H7 (cell line): ENCODE measurements at places on chromosomes 13 and 19.

- no peak for DNase-seq
Observed at GRCh38 chr13:26042785-26043184, 9.0 kb downstream of the SHISA2 start.

DNA sequence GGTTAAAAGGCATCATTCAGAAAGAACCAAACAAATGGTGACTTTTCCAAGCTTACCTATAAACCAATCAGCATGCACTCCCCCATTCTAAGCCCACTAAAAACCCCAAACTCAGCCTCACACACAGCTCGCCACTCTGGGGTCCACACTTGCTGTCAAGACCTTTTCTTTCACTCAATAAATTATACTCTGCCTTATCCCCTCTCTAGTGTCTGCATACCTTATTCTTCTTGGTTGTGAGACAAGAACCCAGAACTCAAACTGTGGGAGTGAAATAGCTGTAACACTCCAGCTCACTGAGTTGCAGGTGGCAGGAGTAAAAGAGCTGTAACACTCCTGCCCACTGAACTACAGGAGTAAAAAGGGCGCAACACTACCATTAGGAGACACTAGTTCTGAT is 559.0 kb downstream of the TBC1D4 start:
- no peak for DNase-seq

DNA sequence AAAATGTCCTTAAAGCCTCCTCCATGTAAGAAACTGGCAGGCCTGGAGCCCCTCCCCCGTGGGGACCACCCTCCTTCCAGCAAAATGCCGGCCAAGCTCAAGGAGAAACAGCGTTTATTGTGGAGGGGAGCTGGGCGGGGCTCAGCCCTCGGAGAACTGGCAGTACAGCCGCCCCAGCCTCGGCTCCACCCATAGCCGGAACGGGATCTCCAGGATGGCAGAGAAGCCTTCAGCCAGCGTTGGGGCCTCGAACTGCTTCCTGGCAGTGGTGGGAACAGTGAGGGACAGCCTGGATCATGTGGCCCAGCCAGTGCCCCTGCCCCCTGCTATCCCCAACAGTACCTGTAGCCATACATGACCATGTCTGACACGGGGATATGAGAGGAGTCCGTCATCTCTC is 6.3 kb downstream of the PNKP start:
- DNase-seq: peak; percentile 82

DNA sequence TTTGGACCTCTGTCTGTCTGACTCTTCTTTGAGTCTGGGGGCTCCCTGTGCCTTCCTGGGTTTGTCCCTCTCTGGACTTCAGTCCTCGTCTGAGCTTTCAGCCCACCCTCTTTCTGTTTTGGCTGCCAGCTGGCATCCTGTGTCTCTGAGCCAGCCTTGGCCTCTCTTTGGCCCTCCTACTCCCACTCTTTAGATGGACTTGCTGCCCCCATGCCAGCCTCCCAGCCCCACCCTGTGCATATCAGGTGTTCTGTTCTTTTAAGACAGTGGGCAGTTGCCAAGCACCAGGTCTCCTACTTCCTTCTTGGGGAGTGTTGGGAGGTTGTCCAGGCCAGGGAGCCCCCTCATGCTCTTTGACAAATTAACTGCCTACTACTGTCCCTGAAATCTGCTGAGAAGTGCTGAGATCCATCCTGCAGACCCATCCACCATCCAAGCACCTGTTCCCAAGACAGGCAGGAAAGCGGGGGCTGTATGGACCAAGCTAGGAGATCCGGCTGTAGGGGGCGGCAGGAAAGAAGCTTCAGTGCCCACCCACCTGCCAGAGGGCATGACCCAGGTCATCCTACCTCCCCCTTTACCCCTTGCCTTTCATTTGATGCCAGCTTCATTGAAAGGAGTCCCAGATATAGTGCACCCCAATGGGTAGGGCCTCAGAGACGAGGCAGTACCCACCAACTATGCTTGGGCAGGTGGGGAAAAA is 9.6 kb downstream of the CIC start:
- DNase-seq: no peak

GRCh38 chr19:47435196-47435595 is 15.9 kb upstream of the MEIS3 start:
- no peak for DNase-seq

DNA sequence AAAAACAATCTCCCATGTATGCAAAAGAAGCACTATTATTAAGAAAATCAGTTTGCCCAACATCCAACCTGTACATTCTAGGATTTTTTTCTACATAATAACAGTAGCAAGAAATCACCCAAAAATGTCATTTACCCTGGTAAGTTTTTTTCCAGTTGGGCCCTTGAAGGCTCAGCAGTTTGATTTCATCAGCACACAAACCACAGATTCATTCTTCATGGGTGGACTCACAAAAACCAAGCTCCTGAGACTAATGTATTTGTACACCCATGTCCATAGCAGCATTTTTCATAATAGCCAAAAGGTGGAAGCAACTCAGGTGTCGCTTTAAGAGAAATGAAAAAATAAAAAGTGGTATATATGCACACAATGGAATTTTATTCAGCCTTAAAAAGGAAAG is 210.1 kb downstream of the TBC1D4 start:
- DNase-seq: no peak

DNA sequence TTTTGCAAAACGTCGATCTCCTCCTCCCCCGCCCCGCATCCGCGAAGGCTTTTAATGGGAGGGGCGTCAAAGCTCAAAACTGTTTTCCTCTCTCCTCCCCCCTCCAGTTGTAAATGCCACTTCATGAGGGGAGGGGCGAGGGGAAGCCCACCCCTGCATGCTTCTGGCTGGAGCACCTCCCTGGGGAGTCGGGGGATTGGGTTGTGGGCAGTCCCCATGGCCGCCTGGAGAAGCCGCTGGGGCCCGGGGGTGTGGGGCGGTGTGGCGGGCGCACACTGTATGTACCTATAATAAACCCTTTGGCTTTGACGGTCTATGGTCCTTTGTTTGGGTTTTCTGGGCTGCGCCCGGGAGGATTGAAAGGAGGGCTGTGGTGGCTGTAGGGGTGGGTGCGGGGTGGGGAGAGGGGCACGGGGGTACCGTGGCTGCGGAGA is 505 bp upstream of the SHKBP1 start:
- peak; percentile 81 for DNase-seq

- peak; percentile 16 for DNase-seq
Observed at GRCh38 chr13:52600666-52601065, 41.6 kb upstream of the HNRNPA1L2 start.

DNA sequence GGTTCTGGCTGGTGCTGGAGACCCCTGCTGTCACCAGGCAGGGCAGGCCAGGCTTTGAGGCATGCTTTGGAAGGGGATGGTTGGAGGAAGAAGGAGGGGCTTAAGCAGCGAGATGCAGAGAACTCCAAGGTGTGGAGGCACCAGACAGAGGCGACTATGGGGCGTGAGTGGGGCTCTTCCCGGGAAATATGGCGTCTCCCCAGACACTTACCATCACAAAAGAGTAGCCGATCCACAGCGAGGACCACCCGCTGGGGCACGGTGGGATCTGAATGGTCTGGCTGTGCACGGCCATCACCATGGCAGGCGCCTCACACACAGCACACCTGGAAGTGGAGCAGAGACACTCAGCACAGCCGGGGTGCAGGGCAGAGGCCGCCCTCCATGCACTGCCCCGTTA is 151.9 kb downstream of the COL4A1 start:
- peak; percentile 70 for DNase-seq

GRCh38 chr13:109593230-109593629 is 193.2 kb downstream of the IRS2 start:
- no peak for DNase-seq

DNA sequence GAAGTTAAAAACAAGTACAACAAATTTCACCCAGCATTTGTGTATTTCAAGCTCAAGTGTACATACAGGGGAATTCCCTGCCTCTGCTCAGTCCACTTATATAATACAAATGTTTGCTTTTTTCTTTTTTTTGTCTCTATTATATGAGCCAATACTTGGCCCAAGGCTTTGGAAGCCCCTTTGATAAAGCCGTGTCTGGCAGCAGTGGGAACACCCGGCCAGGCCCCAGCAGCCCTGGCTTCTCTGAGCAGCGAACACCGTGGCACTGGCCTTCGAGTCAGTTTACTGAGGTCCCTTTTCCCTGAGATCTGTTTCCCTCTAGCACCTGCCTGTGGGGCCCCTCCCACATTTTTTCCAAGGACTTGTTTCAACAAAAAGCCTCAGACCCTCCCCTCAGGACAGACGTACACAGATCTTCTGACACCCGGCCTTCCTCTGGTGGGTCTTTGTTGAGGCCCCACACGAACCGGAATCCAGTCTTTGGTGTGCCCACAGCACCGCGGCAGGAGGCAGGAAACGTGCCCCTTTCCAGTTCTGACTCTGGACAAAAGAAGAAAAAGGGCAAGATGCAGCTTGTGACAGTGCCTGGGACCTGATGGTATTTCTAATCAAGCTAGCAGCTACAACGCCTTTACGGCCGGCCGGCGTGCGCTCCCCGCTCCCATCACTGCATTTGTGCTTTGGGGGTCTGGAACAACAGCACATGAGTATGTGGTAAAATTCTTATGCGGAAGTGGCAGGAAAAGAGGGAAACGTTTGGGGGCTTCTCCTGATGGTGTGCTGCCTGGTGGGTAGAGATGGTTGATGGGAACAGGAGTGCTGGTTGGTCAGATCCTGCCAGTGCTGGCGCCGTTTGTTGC is 13.8 kb downstream of the SIPA1L3 start:
- no peak for DNase-seq

DNA sequence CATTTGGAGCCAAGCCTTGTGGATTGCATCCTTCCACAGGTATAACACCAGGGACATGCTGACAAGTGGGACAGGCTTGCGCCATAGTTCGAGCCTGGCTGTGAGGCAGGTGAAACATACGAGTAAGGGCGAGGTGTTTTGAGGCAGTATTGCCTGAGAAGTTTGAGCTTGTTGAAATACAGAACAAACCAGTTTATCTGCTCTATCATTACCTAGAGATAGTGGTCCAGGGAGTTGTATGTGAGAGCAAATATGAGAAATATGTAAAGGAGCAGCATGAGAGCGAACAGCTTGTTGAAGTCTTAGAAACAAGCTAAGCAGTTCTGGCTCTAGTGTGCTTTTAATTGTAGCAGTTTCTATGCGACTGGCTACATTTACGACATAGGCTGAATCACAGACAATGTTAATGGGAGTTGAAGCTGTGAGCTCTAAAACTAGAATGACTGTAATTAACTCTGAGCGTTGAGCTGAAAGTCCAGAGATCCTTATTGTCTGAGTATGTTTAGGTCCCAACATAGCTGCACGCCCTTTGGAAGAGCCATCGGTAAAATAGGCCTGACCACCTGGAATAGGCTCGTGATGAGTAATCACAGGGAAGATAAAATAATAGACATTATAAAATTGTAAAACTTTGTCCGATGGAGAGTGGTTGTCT is 8.2 kb downstream of the ZNF439 start:
- DNase-seq: no peak

DNA sequence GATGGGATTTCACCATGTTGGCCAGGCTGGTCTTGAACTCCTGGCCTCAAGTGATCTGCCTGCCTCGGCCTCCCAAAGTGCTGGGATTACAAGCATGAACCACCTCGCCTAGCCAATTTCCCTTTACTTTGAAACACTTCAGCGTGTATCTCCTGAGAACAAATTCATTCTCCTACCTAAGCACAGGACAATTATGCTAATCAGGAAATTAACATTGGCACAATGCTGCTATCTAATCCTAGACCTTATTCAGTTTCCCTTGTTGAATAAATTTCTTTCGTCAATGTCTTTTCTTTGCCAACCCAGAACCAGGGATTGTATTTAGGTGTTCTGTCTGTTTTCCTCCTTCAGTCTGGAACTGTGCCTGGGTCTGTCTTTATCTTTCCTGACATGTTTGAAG is 67.8 kb downstream of the MAP4K1 start:
- DNase-seq: no peak

DNA sequence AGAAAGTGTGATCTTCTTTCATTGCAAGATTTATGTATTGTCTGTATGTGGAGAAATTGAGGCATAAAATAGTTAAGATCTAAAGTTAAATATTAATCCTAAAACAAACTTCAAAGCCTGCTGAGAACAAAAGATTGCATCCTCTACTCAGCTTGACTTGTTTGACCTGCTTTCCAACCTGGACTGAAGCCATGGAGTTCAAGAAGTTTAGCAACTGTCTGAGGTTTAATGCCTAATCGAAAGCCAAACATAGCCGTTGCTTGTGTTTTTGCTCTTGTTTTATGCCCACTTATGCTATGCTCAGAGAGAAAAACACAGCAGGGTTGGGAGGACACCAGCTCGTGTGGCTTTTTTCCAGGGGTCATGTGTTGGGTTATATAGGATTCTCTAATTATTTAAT is 135.6 kb downstream of the NUFIP1 start:
- no peak for DNase-seq

GRCh38 chr13:60620611-60621395 is 223.8 kb downstream of the TDRD3 start:
- no peak for DNase-seq

DNA sequence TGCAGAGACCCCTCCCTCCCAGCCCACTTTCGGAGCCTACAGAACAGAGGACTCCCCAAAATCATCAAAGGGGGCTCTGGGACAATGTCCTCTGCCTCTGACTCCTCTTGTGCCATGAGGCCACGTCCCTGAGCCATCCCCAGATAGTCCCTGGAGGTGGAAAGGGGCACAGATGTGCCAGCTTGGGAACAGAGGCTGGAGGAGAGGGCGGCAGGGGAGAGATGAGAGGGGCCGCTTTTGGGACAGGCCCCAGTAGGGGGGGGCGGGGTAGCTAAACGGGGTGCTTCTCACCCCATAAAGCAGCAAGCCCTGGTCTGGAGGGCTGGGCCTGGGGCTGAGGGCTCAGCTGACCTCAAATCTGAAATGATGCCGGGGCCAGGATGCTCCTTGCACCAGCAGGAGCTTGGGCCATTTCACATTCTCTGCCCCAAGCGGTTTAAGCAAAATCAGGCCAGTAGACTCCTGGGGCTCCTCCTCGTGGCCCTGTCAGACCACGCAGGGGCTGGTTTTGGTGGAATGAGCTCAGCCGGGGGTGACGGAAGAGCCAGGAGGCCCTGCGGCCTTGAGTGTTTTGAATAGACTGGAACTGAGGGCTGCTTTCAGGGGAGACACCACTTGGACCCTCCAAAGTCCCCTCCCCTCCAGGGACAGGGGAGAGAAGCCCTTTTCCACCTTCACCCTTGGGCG is 27.1 kb downstream of the ONECUT3 start:
- DNase-seq: no peak

DNA sequence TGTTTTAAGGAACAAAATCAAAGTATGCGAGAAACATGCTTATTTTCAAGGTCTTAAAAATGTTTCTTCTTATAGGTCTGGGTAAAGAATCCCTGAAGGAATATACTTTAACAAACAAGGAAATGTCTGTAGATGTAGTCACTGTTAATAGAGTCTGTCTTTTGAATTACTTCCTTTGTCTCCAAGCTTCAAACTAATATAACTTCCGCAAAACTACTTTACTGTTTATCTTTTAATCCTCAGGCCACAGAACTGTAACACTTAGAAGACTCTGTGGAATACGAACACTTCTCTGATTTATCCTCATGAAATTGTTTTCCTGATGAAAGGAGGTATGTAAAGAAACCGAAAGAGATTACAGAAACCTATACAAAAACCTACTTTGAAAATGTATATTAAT is 316.0 kb downstream of the PCDH9 start:
- DNase-seq: no peak

DNA sequence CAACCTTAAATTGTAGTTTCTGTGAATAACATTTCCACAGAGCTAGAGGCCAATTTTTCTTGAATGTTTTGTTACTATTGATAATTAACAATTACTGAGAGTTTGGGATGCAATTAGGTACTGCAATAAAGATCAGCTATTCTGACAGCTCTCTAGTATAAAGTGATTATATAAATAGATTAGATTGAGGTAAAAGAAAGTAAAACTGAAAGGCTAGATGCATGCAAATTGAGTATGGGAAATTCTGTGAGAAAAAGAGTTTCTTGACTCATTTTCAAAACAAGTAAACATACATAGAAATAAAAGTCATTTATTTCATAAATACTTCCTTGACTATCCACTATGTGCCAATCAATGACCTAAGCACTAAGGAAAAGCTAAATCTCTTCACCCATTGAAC is 1087.5 kb upstream of the ATXN8OS start:
- DNase-seq: no peak
